ENCODE measurements at places on chromosomes 3 and 15.

GRCh38 chr3:151926956-151927355, 53.5 kb downstream of the SUCNR1 start:
- DNase-seq, result no peak

GRCh38 chr15:37425541-37425940, 325.2 kb upstream of the MEIS2 start:
- DNase-seq, result no peak

DNA sequence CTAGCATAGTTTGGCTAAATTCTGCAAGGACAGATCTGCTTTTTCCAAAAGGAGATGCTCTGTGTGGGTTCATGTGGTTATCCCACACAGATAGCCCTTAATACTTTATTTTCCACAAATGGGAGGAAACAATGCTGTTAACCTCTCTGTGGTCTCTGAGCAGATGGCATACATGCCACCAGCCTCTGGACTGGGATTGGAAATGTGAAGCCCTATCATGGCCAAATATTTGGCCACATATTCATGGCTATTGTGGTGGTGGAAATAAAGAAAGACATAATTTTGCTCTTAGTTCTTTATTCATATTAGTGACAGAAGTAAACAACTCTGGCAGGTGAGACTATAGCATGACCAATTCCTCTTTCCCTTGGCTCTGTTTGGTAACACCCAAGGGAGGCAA, 726.2 kb downstream of the ROBO1 start:
- DNase-seq, result no peak

DNA sequence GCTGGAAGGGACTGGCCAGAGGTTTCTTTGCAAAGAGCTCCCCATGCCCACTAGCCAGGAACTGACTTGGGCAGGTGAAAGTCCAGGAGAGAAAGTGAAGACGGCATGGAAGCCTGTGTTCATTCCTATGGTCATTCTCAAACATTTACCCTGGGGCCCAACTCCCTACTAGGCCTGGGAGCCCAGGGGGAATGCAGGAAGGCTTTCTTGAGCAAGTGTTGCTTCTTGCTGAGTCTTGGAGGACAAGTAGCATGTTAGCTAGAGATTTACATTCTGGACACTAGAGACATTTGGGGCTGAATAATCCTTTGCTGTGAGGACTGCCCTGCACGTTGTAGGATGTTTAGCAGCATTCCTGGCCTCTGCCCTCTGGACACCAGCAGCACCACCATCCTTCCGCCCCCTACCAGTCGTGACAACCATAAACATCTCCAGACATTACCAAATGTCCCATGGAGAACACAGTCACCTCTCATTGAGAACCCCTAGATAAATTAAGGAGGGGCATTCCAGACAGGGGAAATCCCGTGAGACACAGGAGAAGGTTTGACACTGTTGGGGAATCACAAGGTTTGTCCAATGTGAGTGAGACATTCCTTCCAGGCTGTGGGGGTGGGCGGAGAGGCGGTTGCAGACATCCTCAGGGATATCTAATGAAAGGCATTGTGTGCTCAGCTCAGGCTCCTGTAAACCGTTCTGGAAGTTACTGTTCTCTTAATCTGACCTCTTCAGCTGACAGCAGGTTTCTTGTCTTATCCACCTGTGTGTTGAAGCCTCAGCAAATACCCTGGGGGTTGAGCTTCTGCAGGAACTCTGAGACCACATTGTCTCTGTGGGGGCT, 236.2 kb downstream of the TLE3 start:
- no peak for DNase-seq

- DNase-seq, result no peak
These were observed 149.0 kb upstream of the TLE3 start for GRCh38 chr15:70246623-70247220.

GRCh38 chr3:108380128-108380795, 83.9 kb downstream of the HHLA2 start:
- no peak for DNase-seq

DNA sequence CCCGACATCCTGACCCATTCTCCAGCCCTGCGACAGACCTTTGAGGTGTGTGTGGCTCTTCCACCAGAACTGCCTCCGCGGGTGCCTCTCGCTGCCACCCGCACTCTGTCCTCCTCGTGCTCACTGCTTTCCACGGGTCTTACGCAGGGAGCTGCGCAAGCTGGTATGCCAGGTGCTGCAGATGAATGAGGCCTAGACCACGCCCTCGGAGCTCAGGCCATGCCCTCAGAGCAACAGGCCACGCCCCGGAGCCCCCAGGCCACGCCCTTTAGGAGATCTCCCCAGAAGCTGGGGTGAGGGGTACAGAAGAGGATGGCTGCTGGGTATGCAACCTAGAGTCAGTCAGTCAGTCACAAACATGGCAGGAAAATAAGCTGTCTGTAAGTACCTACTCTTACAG, 300.3 kb downstream of the GABRG3 start:
- DNase-seq, result no peak

DNA sequence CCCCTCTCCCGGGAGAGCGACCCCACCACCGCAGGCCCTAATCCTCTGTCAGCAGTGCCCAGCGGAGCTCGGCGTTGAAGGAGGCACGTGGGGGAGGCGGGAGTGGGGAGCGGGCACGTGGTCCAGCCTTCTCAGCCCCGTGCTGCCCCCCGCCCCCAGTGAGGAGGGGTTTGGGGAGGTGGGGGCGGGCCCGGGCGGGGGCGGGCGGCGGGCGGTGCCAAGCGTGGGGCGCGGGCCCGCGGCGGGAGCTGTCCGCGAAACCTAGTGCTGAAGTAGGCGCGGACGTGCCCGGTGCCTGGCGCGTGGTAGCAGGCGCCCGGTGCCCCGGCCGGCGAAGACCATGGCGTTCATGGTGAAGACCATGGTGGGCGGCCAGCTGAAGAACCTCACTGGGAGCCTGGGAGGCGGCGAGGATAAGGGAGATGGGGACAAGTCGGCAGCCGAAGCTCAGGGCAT, at the start of gene CPLX3:
Gene CPLX3, plus strand, starts transcription at position 264 of the 456 bp plus-strand sequence. Its CDS starts 77 bp downstream, at position 341.
- peak; percentile 38 for DNase-seq

DNA sequence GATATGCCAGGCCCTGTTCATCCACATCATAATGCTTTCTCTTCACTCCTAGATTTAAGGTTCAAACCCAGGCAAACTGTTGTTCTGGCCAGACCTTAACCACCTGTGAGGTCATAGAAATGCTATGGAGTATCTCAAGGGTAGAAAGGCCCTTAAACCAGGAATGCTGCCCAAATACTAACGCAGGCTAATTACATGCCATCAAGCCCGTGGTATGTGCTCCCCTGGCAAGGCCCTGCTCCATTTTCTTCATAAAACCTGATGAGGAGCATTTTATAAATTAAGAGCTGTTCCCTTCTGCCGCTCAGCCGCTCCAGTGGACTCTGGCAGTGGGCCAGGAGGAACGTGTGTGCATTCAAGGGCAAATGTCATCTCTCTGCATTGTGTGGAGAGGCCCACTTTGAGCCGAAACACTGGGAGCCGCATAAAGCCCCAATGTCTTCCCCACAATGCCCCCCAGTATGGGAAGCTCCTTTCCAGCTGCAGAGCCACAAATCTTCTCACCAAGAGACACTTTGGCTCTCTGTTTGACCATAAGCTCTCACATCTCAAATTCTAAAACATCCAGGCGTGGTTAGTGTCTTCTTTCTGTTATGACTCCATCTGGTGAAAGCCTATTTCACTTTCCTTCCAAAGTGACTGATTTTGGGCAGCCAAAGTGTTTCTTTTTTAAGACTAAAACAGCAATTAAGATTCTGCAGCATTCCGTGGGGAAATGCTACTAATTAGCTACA, 210.8 kb upstream of the NR2E3 start:
- DNase-seq, result no peak

DNA sequence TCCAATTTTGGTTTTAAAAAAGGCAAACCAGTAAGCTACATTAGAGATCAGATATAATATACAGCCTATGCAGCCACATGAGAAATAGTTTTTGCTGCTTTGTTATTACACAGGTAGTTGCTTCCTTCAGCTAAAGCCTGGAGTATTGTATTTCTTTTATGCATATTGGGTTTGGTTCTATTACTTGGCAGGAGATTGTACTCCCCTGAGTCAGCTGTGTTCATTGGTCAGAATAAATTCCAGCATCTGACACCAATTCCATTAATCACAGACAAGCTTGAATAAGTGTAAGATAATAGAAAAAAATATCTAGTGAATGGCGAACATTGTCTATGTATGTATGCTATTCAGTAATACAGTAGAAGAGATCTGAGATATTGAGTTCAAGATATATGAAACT, 26.1 kb upstream of the ZCWPW2 start:
- no peak for DNase-seq

DNA sequence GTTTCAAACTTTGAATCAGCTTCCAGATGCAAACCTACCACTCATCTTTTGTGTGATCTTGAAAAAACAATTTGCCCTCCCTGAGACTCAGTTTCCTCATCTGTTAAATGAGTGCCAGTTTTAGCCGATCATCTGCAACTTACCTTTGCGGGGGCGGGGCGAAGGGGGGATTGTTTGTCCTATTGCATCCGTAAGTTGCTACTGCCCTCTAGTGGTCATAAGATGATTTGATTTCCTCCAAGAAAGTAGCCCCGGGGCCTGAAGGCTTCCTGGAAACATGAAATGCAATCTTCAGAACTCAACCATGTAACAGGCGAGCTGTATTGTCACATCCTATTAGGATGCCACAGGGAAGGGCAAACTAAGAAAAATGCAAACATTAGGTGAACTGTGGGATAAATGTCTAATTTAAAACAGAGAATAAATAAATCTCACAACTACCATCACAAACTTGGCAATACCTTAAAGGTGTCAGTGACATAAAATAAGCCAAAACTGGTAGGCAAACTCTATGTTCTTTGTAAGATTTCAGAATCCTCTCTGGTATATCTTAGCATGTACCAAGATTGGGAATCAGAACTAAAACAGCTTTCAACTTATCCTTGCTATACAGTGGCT, 63.5 kb upstream of the CLDN18 start:
- peak; percentile 40 for DNase-seq

DNA sequence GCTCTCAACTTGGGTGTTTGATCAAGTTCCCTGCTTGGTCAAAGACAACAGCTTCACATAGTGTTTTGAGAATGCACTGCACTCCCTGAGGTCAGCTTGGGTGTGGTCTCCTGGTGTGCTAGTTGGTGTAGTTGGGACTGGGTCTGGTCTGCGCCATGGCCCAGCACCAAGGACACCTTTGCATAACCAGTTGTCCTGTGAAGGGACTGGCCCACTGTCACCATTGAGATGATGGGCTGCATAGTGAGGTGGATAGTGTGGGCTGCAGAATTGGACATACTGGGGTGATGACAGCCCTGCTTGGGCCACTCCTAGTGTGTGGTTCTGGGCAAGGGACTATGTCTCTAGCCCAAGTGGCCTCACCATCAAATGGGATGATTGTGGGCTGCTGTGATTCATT, 9.5 kb downstream of the RPSA start:
- no peak for DNase-seq

DNA sequence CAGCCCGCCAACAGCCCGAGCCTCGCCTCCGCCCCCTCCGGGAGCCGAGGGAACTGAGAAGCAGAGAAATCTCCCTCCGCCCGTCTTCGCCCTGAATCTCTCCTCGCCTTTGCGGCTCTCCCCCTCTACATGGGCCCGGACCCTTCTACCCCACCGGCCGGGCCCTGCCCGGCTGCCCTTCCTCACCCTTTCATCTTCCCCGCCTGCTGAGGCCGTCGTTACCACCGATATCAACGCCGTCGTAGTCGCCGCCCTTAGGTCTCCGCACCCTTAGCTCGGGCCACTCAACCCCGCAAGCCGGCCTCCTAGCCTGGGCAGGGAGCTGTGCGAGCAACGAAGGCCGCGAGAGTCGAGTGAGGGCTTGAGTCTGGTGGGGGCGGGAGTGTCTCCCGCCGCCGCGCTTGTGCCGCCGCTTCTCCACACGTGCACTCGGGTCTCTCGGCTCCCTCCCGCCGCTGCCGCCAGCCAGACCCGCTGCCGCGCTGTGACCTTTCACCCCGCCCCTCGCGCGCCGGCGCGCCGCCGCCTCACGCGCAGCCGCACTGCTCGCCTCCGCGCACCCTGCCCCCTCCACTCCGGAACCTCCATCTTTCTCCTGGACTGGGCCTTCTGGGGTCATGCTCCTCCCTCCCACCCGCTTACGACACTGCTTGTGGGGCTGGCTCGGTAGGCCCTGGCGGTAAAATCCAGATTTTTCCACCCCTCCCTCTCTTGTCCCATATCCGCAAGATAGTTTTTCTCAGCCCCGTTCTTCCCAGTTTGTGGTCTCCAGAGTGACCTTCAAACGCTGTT, at the start of gene NAA50:
Gene NAA50, minus strand, starts transcription at position 494 of the 792 bp plus-strand sequence. Its CDS starts 300 bp downstream, at position 194.
- DNase-seq, result peak; percentile 93

DNA sequence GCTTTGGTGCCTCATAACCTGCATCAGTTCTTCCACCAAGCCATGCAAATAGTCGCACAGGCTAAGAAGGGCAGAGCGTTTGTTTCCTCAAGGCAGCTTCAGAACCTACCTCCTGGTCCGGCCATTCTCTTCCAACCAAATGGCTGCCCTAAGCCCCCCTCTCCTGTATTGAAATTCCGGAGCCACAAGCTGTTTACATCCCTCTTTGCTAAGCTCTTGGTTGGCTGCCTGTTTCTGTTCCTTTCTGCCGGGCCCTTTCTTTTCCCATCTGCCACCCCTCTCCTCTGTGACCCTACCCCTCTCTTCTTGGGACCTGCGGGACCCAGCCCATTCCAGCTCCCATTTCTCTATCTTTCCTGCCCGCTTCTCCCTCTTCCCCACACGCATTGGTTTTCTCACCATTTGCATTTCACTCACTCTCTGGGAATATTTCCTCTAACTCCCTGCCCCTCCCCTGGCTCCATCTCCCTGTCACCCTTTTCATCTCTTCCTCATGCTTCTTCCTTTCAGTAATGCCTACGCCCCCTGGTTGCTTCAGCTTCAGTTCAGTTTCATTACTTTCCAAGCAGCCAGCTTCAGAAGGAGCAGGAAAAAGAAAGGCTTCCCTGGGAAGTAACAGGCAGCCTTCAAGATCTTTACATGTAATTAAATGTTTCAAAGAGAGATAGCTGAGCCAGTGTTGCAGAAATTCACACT, 113.5 kb downstream of the RAB11A start:
- DNase-seq, result no peak

GRCh38 chr3:150303768-150304167, 104.3 kb upstream of the TSC22D2 start:
- no peak for DNase-seq

- no peak for DNase-seq
These were observed 691.5 kb upstream of the ARPP21 start for GRCh38 chr3:34947834-34948233.

Measured in stimulated activated CD4-positive, alpha-beta T cell treated with anti-CD3 and anti-CD28 coated beads, TNF-alpha, amount 100 ng/mL, for 24 hours (primary cell).